ENCODE measurements at places on chromosomes 1 and 21.

GRCh38 chr1:68307378-68307787 is 75.1 kb upstream of the WLS start:
- no peak overlapping the region for H3K27ac ChIP-seq
- no peaks in the 10 kb centered on the region for H3K27me3 ChIP-seq
- no peak overlapping the region for H3K4me3 ChIP-seq
- H3K4me1 ChIP-seq = no peaks in the 10 kb centered on the region
- no peaks in the 10 kb centered on the region for H3K36me3 ChIP-seq
- no peak for DNase-seq

- no peak for DNase-seq
- no peak overlapping the region for H3K27ac ChIP-seq
- no peaks in the 10 kb centered on the region for H3K4me1 ChIP-seq
- H3K36me3 ChIP-seq = no peaks in the 10 kb centered on the region
Measured at GRCh38 chr1:154659823-154660592, 52.0 kb upstream of the ADAR start.

GRCh38 chr1:94058766-94059165 is 62.2 kb downstream of the ABCA4 start:
- peaks cover 72% of the 10 kb centered on the region for H3K4me1 ChIP-seq
- no peaks in the 10 kb centered on the region for H3K36me3 ChIP-seq
- DNase-seq = no peak

- no peak overlapping the region for H3K27ac ChIP-seq
- peaks cover 7% of the 10 kb centered on the region for H3K27me3 ChIP-seq
- DNase-seq = no peak
- H3K4me3 ChIP-seq = no peak overlapping the region
Measured at GRCh38 chr1:175599212-175599705, 144.1 kb downstream of the TNR start.

DNA sequence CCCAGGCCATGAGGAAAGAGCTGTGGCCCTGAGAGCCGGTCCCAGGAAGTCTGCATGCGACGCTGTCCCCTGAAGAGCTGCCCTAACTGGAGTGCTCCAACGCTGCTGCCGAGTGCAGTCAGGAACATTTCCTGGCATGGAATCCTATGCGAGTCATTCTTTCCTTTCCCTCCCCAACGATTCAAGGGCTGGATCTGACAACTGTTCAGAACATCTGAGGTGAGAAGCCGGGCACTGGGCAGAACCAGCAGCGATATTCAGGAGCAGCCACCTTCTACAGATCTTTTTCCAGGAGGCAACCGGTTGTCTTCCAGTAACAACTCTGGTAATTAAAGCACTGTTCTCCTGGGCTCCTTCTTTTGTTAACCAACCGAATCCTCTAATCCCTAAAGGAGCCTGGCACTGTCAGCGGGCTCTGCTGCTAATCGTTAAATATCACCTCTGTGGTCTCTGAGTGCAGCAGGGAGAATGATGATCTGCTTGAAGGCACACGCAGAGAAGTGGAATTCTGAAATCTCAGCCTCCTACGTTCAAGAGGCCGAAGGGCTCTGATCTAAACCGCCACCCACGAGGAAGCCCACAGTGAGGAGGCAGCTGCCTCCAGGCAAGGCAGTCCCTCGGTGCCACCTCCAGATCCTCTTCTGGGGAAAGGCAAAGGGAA is 55.8 kb downstream of the SLC45A1 start:
- H3K27me3 ChIP-seq = no peaks in the 10 kb centered on the region
- no peak overlapping the region for H3K4me3 ChIP-seq
- no peak for DNase-seq
- peaks cover 52% of the 10 kb centered on the region for H3K36me3 ChIP-seq

DNA sequence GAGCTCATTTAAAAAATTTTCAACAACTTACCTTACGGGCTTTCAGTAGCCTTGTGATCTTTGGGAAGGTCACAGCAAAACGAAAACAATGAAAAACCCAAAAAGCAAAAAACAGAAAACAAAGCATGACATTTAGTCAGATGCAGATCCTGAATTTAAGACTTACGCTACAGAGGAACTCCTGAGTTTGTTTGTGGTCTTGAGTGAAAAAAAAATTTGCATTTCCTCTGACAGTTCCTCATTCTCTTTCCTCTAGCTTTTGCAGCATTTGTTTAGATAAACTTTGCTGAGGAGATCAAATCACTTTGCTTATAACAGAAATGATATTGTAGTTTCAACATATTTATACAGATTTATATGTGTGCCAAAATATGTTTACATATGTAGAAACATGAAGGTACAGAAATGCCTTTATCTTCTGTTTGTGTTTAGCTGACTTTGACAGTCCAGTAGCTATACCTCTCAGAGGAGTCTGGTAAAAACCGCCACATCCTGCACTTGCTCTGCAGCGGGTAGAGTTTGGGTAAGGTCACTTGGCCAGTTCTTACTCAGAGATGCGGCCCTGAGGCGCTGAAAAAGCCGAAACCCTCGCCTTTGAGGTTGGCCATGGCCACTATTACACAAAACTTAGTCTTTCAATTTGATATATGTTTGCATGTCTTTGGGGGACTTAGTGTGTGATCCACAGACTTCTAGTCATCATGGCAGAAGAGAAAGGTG is 142.5 kb downstream of the TNR start:
- peaks cover 7% of the 10 kb centered on the region for H3K27me3 ChIP-seq
- H3K4me1 ChIP-seq = no peaks in the 10 kb centered on the region
- no peak overlapping the region for H3K4me3 ChIP-seq
- H3K27ac ChIP-seq = no peak overlapping the region
- H3K36me3 ChIP-seq = no peaks in the 10 kb centered on the region

DNA sequence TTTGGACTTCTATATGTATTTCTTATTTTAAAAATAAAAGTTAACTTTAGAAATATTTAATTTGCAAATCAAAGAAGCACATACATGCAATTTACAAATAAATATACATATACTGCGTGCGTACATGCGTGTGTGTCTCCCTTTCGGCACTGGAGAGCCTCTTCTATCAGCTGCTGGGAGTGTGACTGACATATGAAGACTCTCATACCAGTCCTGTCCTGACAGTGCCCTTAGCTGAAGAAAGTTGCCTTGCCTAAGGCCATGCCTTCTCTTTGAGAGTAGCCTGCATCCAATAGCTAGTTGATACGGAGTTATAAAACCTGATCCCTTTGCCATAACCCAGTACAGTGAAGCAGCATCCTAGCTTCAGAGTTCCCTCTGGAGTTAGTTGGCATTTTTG is 282.4 kb upstream of the NEGR1 start:
- no peaks in the 10 kb centered on the region for H3K27me3 ChIP-seq
- no peaks in the 10 kb centered on the region for H3K36me3 ChIP-seq
- DNase-seq = no peak
- no peak overlapping the region for H3K4me3 ChIP-seq

GRCh38 chr1:54967372-54967771 is 13.1 kb upstream of the TMEM61 start:
- H3K36me3 ChIP-seq = no peaks in the 10 kb centered on the region
- no peak for DNase-seq
- H3K27ac ChIP-seq = no peak overlapping the region
- H3K27me3 ChIP-seq = peaks cover 2% of the 10 kb centered on the region

- no peaks in the 10 kb centered on the region for H3K36me3 ChIP-seq
- no peak overlapping the region for H3K27ac ChIP-seq
- H3K27me3 ChIP-seq = no peaks in the 10 kb centered on the region
- peaks cover 30% of the 10 kb centered on the region for H3K4me1 ChIP-seq
- peak overlapping the region; percentile 83 for H3K4me3 ChIP-seq
Measured at GRCh38 chr1:183804387-183804786, 533 bp upstream of the RGL1 start.

DNA sequence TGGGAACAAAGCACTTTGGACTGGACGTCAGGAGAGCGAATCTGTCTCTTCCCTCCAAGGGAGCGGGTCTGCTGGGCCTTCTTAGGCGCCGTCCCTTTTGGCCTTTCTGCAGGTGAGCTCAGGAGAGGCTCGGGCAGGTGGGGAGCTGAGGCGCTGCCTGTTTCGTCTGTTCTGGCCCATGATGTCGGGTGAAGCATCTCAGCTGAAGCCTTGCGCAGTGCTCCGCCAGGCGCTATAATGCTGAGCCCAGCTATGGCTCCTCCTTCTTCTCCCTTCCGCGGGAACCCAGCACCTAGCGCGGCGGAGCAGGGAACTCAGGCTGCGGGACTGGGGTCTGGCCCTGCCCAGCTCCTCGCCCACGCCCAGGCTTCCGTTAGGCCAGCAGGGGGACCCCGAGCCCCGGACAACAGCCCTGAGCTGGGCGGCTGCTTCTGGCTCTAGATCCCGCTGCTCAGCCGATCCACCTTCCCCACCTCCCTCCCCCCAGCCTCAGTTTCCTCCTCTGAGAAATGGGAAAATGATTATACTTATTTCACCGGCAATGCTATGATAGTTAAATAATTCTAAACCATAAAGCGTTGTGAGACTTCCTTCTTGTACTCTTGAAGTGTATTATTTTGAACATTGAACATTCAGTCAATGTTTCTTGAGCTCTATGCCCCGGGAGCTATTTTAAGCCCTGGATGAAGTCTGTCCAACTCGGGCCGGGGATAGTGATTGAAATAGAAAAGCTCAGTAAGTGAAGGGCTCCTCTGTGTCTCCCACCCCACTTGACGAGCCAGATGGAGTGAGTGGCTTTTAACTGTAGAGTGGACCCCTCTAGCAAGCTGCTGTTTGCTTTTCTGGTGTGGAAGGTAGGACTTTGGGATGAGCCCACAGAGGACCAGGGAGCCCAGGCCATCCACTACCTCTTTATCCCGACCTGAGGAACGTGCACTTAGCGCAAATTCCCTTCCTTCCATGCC is 9.6 kb upstream of the ADORA1 start:
- no peaks in the 10 kb centered on the region for H3K36me3 ChIP-seq
- H3K27ac ChIP-seq = no peak overlapping the region
- no peak overlapping the region for H3K4me3 ChIP-seq
- no peaks in the 10 kb centered on the region for H3K4me1 ChIP-seq

- no peak overlapping the region for H3K4me3 ChIP-seq
- peaks cover 73% of the 10 kb centered on the region for H3K4me1 ChIP-seq
- no peak overlapping the region for H3K27ac ChIP-seq
Measured at GRCh38 chr1:16015491-16015890, 2.4 kb downstream of the HSPB7 start.

DNA sequence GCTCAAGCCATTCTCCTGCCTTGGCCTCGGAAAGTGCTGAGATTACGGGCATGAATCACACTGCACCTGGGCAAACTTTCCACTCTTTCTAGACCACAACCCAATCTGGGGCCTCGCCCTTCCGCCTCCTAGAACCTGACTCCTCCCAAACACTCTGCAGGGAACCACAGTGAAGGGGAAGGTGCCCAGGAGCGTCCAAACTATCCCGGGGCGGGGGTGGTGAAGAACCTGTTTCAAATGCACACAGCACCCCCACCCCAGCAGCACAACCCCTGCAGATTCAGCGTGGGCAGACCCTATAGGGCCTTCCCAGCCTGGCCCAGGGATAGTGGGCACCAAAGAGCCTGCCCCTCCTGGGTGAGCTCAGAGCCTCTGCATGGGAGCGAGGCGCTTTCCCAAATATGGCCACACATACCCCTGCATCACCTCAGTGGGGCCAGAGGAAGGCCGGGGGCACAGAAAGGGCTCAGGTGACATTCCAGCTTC is 86.9 kb downstream of the STUM start:
- no peaks in the 10 kb centered on the region for H3K4me1 ChIP-seq
- no peak overlapping the region for H3K4me3 ChIP-seq
- peaks cover 1% of the 10 kb centered on the region for H3K27me3 ChIP-seq
- H3K27ac ChIP-seq = no peak overlapping the region

DNA sequence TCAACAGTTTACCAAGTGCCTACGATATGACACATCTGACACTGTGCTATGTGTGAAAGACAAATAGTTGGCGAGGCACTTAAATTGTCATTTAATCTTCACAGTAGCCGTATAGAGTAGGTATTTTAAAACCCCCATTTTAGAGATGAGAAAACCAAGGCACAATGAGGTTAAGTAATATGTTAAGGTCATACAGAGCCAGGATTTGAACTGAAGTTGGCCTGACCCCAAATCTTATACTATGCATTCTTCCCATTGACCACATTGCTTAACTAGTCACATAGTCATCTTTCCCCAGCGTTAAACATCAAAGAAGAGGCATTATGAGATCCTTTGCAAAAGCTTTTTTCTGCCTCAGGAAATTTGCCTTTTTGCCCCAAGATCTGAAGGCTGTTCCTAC is 3.9 kb downstream of the INKA2 start:
- no peaks in the 10 kb centered on the region for H3K27me3 ChIP-seq
- peaks cover 95% of the 10 kb centered on the region for H3K4me1 ChIP-seq
- no peaks in the 10 kb centered on the region for H3K36me3 ChIP-seq
- no peak overlapping the region for H3K4me3 ChIP-seq
- no peak for DNase-seq
- no peak overlapping the region for H3K27ac ChIP-seq

DNA sequence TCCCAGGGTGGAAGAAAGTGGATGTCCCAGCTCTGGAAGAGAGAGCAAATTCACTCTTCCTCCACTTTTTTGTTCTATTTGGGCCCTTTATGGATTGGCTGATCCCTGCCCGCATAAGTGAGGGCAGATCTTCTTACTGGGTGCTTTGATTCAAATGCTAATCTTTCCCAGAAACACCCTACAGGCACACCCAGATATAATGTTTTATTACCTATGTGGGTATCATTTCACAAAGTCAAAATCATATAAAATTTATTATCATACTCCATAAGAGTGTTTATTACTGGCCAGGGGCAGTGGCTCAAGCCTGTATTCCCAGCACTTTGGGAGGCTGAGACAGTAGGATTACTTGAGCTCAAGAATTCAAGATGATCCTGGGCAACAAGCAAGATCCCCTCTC is 16.9 kb upstream of the PLA2G4A start:
- H3K36me3 ChIP-seq = no peaks in the 10 kb centered on the region
- H3K27me3 ChIP-seq = no peaks in the 10 kb centered on the region
- no peak for DNase-seq
- H3K4me3 ChIP-seq = no peak overlapping the region
